Sigmoid colon (tissue), 7 donors: ENCODE measurements at places on chromosomes 5 and 9. TPM values are rescaled to one million over a fixed set of nuclear protein-coding genes. Genes with fewer than 3 reads are reported as not detected.

The NDUFAF2 gene
- 41.5 TPM for total RNA-seq

DNA sequence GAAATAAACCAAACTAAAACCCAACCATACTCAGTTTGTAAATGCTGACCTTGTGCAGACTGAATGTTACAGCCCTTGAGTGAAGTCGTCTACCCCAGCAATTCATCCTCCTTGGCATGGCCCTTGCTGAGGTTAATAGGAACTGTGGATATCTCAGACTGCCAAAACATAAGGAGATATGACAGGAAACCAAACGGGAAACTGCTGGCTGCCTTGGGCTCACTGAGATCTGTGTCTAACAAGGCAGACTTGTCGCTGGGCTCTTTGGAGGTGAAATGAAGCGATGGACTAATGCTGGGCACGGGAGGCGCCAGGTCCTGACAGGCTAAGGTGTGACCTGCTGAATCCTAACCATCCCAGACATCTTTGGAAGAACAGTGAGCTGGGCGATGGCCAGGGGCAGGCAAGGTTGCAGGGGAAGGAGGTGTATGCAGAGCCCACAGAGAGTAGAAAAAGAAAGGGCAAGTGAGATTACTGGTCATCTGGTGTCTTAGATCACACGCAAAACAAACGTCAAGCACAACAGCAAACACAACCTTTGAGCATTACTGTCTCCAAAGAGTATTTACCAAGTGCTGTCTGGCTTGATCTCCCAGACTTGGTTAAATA, 44.6 kb upstream of the ALDH1A1 start:
- DNase-seq, result no peak

The TAS2R1 gene
- not detected for total RNA-seq

- DNase-seq, result peak; percentile 87
Measured at GRCh38 chr9:127977884-127978647, 2.7 kb downstream of the EEIG1 start.

GRCh38 chr9:129656795-129657390, 8.6 kb upstream of the PRRX2 start:
- DNase-seq, result no peak

The IFNK gene
- total RNA-seq, result not detected

GRCh38 chr9:34825775-34826174, 115.8 kb upstream of the CCL21 start:
- DNase-seq, result no peak

- no peak for DNase-seq
Measured at GRCh38 chr5:1423901-1424603, 21.2 kb downstream of the SLC6A3 start.

The ORM2 gene
- total RNA-seq, result not detected

DNA sequence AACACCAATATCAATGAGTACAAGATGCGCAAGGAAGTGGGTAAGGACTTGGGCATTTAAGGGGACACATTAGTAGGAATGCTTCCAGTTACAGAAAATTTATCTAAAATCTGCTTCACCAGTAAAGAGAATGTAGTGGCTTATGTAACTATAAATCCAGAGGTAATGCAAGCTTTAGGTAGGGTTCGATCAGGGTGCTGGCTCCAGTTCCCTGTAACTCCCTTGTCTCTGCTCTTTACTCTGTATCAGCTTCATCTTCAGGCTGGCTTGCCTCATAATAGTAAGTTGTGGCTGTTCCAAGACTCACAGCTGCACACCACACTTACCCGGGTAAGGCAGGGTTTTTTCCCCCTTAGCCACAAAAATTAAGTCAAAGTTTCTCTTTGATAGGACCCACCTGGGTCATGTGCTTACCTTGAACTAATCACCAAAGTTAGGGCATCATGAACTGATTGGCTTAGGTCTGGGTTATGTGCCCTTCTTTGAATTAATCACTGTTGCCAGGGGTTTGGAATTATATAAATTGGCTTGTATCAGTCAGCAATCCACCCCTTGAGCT, 35.5 kb downstream of the ARHGEF37 start:
- no peak for DNase-seq

DNA sequence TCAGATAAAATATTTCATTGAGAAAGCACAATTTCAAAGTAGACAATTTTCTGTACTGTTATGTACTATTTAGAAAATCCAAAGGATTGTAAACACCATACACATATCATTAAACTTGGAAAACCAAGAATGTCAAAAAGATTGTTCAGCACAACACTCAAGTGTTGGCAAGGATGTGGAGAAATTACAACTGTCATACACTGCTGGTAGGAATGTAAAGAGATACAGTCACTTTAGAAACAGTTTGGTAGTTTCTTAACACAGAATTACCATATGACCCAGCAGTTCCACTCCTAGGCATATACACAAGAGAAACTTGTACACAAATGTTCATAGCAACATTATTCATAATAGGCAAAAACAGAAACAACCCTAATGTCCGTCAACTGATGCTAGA, 71.2 kb downstream of the OR2K2 start:
- DNase-seq, result no peak

GRCh38 chr9:22120159-22120549, 111.0 kb upstream of the CDKN2B start:
- no peak for DNase-seq

- no peak for DNase-seq
Measured at GRCh38 chr9:133814586-133815208, 76.5 kb upstream of the SARDH start.

DNA sequence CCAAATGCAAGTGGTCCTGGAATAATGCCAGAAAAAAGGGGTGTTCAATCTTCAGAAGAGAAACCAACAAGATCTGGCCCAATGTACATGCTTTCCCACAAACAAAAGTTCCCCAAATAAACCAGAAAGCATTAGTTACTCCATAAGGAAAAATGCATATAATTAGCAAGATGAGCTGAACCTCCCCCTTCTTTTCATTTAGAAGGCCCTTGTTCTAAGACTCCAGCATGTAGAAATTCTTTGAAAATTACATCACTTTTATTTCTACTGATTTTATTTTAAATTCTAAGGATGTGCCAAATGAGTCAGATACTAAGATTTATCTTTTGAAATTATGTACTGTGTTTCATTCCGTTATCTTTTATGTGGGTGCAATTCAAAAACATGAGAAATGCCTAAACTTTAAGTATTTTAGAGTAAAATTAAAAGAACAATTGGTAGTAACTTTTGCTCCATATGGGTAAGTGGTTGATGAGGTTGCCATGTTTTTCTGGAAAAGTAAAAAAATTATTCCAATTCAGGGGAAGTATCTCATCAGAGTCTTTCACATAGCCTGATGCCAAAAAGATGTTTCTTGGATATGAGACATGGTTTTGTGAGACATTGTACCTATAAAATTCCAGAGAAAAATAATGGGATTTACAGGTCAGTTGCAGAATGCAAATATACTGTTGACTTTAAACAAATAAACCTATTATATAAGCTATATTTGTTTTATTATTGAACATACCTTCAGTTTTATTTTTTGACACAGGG, 106.5 kb upstream of the CCDC112 start:
- no peak for DNase-seq

The PCDHGB3 gene
- total RNA-seq, result 6.1 TPM

DNA sequence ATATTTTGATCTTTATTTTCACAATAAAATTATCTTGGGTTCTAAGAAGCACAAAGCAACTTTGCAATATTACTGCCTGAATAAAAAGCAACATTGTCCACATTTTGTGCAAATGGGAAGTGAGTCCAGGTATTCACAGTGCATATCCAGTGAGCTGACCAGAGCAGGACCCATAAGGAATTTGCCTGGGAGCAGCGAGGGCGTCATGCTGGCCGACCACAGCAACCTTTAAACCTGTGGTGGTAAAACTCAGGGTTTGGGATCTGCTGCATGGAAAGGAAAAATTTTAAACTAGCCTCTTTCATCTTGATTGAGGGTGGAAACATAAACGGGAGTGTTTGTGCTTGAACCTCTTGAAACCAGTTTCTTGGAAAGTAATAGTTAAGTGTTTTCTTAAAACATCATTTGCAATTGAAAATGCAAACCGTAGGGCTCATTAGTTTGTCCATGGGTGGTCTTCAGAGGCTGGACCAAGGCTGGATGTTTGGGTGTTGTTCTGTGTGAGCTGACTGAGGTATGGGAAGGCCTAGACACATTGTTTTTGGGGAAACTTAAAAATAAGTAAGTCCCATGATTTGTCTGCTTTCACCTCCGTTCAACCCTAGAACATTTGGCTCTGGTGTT, 85.0 kb upstream of the ANKH start:
- no peak for DNase-seq

The SLC34A1 gene
- total RNA-seq, result not detected

- DNase-seq, result no peak
Measured at GRCh38 chr5:112143690-112144089, 275.4 kb downstream of the EPB41L4A start.

The C5orf58 gene
- total RNA-seq, result not detected

The HTR4 gene
- total RNA-seq, result 1.7 TPM

The TRIM7 gene
- total RNA-seq, result 1.1 TPM

The SPARC gene
- total RNA-seq, result 276 TPM

The PPP2R2B gene
- total RNA-seq, result 9.1 TPM

- no peak for DNase-seq
Measured at GRCh38 chr5:152061095-152061494, 136.4 kb upstream of the GLRA1 start.

DNA sequence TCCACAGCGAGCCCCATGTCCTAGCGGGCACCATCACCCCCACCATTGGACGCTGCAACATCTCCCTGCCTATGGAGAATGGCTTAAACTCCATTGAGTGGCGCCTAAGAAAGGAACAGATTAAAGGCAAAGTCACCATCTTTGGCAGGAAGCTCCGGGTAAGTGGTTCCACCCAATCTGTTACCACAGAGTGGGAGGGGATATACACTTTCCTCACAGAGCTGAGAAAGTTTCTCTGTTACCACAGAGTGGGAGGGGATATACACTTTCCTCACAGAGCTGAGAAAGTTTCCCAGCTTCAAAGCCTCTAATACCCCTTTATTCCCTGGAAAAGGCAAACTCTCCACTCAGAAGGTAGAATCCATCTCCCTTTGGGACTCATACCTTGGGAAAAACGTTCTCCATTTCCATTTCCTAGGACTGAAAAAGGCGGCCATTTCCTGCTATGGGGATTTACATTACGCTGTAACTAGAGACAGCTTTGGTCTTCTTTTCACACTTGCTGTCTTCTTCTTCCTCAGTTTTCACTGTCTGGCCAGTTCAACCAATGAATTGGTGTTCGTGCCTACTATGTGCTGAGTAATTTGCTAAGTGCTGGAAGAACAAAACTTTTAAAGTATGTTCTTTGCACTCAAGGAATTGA, 63.4 kb upstream of the WWC1 start:
- no peak for DNase-seq

- no peak for DNase-seq
Measured at GRCh38 chr5:106172681-106173532, 1497.8 kb downstream of the EFNA5 start.

The FGF1 gene
- 2.0 TPM for total RNA-seq

The PIP5K1B gene
- 10.3 TPM for total RNA-seq

The KCTD16 gene
- total RNA-seq, result 0.28 TPM

DNA sequence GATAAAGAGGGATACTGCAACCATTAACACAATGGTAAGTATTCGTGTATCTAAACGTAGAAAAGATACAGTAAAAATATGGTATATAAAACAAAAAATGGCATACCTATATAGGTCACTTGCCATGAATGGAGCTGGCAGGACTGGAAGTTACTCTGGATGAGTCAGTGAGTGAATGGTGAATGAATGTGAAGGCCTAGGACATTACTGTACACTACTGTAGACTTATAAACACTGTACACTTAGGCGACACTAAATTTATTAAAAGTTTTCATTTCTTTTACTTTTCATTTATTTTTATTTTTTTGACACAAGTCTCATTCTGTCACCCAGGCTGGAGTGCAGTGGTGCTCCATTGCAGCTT, 14.1 kb downstream of the TDRD7 start:
- DNase-seq, result no peak
